Neural progenitor cell (in vitro differentiated cells): ENCODE measurements at places on chromosomes 7 and 10. TPM values are rescaled to one million over a fixed set of nuclear protein-coding genes. Genes with fewer than 3 reads are reported as not detected.

The ADIRF gene
- total RNA-seq, result not detected in 2 replicates

The RADIL gene
- 3.1 and 5.8 TPM in 2 replicates for total RNA-seq

The CCDC172 gene
- not detected in 2 replicates for total RNA-seq

The PSD gene
- 0.09 and 2.8 TPM in 2 replicates for total RNA-seq

The SLC13A4 gene
- total RNA-seq, result 0.28 and 1.9 TPM in 2 replicates

The ABCB1 gene
- not detected in 2 replicates for total RNA-seq

The LRIT1 gene
- total RNA-seq, result not detected in 2 replicates

The FBXL13 gene
- total RNA-seq, result 4.3 and 8.2 TPM in 2 replicates

The NPC1L1 gene
- 0.09 TPM in 1 of 2 replicates, not detected in the other for total RNA-seq
